Daoy (cell line): ENCODE measurements at places on chromosomes 2 and 18. TPM values are rescaled to one million over a fixed set of nuclear protein-coding genes. Genes with fewer than 3 reads are reported as not detected.

GRCh38 chr18:47260924-47261701 is 9.7 kb upstream of the SKOR2 start:
- DNase-seq, result no peak

Gene SOWAHC
- total RNA-seq, result 7.1 and 9.0 TPM in 2 replicates

DNA sequence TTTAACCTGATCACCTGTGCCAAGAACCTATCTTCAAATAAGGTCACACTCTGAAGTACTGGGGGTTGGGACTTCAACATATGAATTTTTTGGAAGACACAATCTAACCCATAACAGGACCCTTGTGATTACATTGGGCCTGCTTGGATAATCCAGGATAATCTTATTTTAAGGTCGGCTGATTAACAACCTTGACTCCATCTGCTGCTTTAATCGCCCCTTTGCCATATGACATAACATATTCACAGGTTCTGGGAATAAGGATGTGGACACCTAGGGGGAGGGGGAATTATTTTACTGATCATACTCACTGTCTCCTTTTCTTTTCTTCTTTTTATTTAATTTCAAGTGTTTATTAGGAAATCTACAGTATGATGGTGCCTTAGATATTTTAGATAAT is 34.8 kb downstream of the CDH20 start:
- DNase-seq, result no peak

Gene PIEZO2
- total RNA-seq, result 2.1 and 2.2 TPM in 2 replicates

DNA sequence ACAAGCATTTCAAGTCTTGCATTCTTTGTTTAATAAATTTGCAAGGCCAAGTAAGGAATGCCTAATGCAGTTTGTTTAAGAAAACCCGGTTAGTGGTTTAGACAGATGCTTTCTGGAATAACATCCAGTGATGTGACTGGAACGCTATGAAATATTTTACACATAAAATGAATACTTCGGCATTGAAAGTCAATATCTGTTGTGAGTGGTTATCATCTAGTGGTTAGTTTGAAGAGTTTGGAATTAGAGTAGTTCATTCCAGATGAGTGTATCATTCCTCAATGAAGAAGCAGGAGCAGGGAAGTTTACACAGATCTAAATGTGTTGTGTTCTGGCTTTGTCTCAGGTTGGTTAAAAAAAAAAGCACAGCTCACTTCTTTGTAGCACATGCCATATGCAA is 608.0 kb upstream of the PIK3C3 start:
- DNase-seq, result no peak

GRCh38 chr18:47261902-47262300 is 10.4 kb upstream of the SKOR2 start:
- DNase-seq, result no peak

GRCh38 chr2:144796936-144797335 is 277.0 kb upstream of the ZEB2 start:
- no peak for DNase-seq

Gene HOXD13
- 20.7 and 21.5 TPM in 2 replicates for total RNA-seq

- no peak for DNase-seq
Measured at GRCh38 chr2:98697651-98698337, 33.1 kb downstream of the MGAT4A start.

GRCh38 chr2:10987861-10988260 is 76.1 kb downstream of the KCNF1 start:
- no peak for DNase-seq

Gene TP53I3
- 17.6 and 21.4 TPM in 2 replicates for total RNA-seq

DNA sequence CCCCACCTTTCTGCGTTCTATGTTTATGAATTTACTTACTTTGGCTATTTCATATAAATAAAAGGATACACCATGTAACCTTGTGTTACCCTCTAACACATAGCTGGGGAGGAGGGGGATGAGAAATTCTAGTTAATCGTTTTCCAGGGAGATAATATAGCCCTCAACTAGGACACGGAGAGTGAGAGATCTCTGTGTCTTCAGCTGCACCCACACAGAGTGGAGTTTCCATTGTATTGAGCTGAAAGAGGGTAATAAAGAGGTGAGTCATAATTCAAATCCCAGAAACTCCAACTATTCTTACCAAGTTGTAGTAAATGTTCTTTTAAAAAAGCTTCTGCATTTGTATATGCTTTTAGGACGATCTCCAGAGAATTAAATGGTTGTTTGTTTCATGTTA is 110.1 kb upstream of the SULT1C3 start:
- no peak for DNase-seq

Gene LONRF2
- 0.17 and 0.65 TPM in 2 replicates for total RNA-seq

- peak; percentile 24 for DNase-seq
Measured at GRCh38 chr2:20288642-20289340, 61.9 kb downstream of the PUM2 start.

Gene LOXHD1
- total RNA-seq, result not detected in 2 replicates

Gene ARHGAP25
- total RNA-seq, result 0.51 and 1.7 TPM in 2 replicates

Gene GPAT2
- total RNA-seq, result 0.06 TPM in 1 of 2 replicates, not detected in the other

GRCh38 chr2:127448526-127448925 is 30.3 kb downstream of the PROC start:
- no peak for DNase-seq
